Stimulated activated CD8-positive, alpha-beta memory T cell treated with anti-CD3 and anti-CD28 coated beads, Interleukin-7, amount 100 ng/mL, for 1 hour (primary cell): ENCODE measurements at places on chromosomes 4 and X.

DNA sequence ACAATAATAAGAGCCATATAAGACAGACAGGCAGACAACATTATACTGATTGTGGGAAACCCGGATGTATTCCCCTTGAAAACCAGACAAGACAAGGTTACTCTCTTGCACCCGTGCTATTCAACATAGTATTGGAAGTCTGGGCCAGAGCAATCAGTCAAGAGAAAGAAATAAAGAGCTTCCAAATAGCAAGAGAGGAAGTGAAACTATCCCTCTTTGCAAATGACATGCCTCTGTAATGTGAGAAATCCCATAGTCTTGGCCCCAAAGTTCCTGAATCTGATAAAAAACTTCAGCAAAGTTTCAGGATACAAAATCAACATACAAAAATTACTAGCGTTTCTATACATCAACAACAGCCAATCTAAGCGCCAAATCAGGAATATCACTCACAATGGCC lies 102.1 kb downstream of the DCAF12L2 start:
- no peak for DNase-seq

DNA sequence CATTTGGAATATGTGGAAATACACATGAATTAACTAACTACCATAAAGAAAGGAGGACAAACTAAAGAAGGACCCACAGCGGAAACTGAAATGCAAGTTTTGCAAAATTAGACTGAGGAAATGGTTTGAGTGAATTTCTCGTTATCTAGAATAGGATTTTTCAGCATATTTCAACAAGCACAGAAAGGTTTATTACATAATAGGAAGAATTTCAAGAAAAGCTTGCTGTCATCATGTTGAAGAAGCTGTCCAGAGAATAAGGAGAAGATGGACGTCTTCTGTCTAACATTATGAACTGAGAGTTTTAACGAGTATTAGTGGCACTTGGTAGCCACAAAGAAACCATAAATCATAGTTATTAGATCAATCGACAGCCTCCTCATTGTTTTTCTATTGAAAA lies 45.0 kb downstream of the TEC start:
- DNase-seq, result no peak

DNA sequence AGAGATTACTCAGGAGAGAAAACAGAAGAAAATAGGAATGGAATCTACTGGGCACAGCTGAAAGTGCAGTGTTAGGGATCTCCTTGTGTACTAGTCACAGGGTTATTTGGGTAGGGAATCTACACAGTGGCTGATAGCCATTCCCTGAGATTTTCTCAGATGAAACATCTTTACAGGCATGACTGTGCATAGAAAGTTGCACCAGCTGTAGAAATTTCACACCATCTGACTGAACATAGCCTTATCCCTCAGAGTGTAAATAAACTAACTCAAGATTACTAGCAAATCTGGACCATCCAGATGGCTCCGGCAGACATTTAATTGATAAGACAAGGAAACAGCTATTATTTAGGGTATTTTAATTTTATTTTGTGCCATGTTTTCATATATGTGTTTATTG lies 2053.5 kb upstream of the TENM3 start:
- DNase-seq, result no peak

- DNase-seq, result no peak
Observed at GRCh38 chr4:105426187-105426897, 47.5 kb downstream of the PPA2 start.

DNA sequence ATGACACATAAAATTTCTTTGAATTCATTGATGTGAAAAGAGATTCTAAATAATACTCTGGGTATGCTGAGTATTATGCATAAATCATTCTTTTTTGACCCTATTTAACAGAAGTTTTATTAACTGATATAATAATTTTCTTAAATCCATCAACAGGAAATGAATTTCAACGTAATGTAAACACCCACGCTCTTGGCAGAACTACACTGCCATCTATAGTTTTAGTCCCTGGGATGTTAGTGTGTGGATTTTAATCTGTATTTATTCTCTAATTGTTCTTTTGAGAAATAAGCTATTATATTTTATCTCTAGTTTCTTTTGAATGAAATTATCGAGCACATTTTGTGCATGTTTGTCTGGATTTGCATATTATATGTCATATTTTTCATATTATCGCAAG lies 666.8 kb upstream of the NDST4 start:
- no peak for DNase-seq

DNA sequence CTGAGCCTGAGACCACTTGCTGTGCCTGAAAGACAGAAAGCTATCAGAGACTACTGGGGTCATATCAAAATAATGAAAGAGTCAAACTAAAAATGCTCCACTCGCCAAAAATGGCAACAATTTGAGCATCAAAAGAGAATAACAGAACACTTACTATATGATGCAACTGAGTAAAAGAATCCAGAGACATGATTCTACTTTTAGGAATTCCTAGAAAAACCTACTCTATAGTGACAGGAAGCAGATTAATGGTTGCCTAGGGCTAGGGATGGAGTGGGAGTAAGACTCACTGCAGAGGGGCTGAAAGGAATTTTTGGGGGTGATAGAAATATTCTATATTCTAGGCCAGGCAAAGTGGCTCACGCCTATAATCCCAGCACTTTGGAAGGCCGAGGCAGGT lies 29.4 kb upstream of the SLAIN2 start:
- DNase-seq, result no peak

- no peak for DNase-seq
Observed at GRCh38 chrX:49877397-49878101, 1.7 kb upstream of the USP27X start.

DNA sequence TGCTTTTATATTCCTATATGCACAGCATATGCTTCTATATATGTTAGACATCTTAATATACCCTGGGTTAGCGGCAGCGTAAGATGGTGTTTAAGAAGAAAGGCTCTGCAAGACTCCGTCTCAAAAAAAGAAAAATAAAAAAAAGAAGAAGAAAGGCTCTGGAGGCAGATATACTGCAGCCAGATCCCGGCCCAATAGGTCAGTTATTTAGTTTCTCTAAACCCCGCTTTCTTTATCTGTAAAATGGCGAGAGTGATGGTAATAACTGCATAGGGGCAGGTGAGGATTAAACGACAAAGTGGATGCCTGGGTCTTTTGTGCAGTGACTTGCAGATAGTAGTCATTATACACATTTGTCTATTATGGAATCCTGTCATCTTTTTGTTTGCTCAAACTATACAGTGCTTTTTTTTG lies 115.2 kb downstream of the NAA11 start:
- no peak for DNase-seq

- no peak for DNase-seq
Observed at GRCh38 chrX:150421816-150422215, 58.7 kb downstream of the MAMLD1 start.

DNA sequence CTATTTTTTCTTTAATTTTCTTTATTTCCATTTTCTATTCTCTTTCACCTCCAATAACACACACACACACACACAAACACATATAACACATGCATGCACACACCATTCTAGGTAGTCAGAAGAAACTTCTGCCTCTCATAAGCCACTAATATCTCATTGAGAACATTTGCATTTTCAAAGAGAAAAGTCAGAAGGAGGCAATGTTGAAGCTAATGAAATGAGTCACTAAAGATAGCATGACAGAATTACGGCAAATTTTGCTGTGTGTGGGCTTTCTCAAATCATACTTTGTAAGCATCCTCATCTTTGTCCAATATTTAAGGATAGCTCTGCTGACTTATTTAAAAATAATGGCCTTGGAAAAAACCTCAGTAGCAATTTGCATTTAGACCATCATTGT lies 291.3 kb downstream of the GUCY2F start:
- no peak for DNase-seq

GRCh38 chrX:48076343-48076742 lies 4.9 kb upstream of the ZNF630 start:
- no peak for DNase-seq

- no peak for DNase-seq
Observed at GRCh38 chr4:106287353-106287969, 28.5 kb downstream of the TBCK start.

DNA sequence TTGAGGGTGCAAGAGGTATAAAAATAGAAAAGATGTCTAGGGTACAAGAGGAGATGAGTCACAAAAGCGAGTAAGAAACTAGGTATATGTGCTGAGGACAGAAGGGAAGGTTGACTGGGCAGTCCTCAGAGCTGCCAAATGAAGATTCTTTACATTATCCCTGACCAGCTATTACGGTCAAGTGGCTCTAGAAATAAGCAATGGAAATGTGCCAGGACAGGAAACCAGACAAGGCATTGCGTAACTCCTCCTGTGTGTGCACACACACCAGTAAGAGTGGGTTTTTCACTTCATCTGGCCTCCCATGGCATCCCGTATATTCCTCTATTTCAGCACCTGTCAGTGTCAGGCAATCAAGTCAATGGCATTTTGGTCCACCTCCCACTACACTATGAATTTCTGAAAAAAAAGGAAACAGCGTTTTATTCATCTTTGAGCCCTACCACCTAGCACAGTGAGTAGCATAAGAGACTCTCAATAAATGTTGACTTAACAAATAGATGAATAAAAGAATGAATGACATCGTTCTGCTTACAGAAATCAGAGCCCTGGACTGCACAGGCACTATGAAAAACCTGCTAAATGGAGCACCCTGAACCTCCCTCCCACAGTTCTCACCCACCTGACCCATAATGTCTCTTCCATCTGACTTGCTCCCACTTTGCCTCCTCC lies 62.6 kb upstream of the KLF3 start:
- no peak for DNase-seq

DNA sequence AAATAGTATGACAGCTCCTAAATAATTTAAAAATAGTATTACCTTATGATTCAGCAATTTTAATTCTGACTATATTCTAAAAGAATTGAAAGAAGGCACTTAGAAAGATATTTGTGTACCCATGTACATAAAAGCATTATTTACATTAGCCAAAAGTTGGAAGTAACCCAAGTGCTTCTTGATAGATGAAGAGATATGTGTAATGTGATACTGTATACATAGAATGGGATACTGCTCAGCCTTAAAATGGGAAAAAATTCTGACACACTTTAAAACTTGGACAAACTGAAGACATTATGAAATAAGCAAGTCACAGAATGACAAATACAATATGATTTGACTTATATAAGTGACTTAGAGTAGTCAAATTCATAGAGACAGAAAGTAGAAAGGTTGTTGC lies 112.2 kb downstream of the IDS start:
- DNase-seq, result no peak

DNA sequence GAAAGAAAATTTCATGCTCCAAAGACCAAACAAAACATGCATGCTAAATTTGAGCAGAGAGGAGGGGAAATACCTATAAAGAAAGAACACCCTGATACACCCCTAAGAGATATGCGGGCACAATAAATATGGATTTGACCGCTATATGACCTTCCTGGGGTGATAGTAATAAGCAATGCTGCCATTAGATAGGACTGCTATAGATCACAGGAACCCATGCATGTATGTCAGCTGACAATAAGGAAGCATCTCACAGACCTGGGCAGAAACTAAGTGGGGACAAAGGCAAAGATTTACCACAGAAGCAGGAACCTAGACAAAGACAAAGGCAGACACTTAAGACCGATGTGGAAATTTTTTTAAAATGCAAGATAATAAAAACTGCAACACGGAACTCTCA lies 21.3 kb downstream of the ZNF721 start:
- no peak for DNase-seq

DNA sequence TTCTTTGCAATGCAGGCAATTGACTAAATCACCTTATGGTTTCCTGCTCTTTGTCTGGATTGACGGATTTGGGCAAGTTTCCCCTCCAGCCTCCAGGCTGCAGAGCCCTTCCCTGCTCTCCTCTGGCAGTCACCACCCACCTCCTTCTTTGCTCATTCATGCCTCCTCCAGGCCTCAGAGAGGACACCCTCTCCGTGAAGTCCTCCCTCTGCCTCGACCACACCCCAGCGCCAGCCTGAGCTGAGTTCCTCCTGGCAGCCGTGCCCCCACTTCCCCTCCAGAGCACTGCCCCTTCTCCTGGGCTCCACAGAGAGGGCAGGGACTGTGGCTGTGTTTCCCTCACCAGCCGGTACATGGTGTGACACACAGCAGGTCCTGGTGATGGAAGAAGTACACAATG lies 53.7 kb downstream of the DCTD start:
- DNase-seq, result no peak

DNA sequence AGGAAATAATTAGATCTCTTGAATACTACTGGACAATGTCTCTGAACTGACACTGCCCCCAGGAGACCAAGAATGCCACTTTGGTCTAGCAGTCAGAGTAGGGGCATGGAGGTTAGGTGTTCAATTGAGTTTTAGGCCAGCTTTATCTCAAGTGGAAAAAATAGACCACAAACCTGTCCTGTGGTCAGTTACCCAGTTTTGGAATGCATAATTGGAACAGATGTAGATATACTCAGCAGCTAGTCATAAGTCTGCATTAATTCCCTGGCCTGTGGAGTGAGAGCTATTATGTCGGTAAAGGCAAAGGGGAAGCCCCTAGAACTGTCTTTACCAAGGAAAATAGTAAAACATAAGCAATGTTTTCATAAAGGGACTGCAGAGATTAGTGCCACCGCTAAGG lies 587.7 kb downstream of the GLUD2 start:
- no peak for DNase-seq

- DNase-seq, result no peak
Observed at GRCh38 chr4:30726090-30726675, 6.0 kb downstream of the PCDH7 start.

GRCh38 chr4:100836929-100837328 lies 319.1 kb upstream of the EMCN start:
- DNase-seq, result no peak

DNA sequence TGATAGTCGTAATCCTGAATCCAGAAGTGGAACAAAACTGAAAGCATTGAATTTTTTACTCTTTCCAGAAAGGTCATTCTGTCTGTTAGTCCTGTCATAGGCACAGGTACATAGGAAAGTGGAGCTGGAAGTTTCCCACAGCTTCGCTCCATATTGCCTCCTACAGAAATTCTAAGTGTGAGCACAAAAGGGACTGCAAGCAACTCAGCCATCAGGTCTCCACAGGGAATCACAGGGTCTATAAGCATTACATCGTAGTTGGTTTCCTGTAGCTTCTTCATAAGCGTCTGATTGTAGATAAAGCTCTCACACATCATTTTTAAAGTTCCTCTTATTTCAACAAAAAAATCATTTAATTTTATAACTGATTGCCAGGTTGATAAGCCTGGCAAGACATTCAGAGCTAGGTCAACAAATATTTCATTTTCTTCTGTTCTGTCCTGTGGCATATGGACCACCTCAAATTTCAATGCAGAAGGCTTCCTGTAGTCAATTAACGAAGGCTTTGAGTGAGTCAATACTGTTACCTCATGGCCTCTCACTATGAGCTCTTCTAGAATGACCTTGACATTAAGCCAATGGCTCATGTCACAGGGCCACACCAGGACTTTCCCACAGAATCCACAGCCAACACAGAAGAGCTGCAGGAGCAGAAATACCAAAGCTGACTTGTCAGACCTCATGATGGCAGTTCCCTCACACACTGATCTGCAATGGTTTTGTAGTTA lies at the start of gene UGT2A3:
Gene UGT2A3, minus strand, starts transcription at position 727 of the 728 bp plus-strand sequence. Its CDS starts 44 bp downstream, at position 683.
- no peak for DNase-seq
